ENCODE measurements at places on chromosomes 5 and 9.
A peak's percentile ranks its signal among the peaks of the same experiment; 100 is the strongest.

- DNase-seq = peak; percentile 28
Measured at GRCh38 chr5:124176692-124177091, 569.7 kb downstream of the ZNF608 start.

GRCh38 chr9:84456527-84456926 lies 116.0 kb upstream of the SLC28A3 start:
- no peak for DNase-seq

DNA sequence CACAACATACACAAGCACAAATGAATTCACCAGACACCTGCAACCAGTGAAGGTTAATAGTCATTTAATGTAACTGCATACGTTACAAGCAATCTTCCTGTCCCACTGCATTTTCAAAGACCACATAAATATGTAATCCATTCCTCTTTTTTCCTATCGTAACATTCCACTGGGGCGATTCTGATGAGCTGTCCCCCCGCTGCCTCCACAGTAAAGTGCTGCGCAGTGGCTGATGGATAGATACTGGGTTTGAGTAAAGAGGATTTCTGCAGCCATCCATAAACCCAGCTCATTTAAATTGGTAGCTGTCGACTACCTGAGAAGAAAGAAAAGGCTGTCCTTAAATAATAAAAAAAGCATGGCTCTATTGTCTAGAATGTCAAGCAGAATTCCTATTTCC lies 181.1 kb downstream of the SPOCK1 start:
- DNase-seq = no peak

GRCh38 chr5:176995896-176996767 lies 10.4 kb downstream of the UIMC1 start:
- no peak for DNase-seq

GRCh38 chr5:133873449-133873848 lies 95.0 kb downstream of the C5orf15 start:
- DNase-seq = no peak

DNA sequence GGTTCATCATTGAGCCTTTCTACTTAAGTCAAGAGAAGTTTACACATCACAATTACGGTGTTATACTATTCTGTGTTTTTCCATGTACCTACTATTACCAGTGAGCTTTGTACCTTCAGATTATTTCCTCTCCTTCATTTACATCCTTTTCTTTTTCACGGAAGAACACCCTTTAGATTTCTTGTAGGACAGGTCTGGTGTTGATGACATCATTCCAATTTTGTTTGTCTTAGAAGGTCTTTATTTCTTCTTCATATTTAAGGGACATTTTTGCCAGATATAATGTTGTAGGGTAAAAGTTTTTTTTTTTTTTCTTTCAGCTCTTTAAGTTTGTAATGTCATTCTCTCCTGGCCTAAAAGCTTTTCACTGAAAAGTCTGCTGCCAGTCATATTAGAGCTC lies 637.1 kb upstream of the RIOK2 start:
- no peak for DNase-seq

- no peak for DNase-seq
Measured at GRCh38 chr5:10268100-10268499, 18.0 kb downstream of the CCT5 start.

DNA sequence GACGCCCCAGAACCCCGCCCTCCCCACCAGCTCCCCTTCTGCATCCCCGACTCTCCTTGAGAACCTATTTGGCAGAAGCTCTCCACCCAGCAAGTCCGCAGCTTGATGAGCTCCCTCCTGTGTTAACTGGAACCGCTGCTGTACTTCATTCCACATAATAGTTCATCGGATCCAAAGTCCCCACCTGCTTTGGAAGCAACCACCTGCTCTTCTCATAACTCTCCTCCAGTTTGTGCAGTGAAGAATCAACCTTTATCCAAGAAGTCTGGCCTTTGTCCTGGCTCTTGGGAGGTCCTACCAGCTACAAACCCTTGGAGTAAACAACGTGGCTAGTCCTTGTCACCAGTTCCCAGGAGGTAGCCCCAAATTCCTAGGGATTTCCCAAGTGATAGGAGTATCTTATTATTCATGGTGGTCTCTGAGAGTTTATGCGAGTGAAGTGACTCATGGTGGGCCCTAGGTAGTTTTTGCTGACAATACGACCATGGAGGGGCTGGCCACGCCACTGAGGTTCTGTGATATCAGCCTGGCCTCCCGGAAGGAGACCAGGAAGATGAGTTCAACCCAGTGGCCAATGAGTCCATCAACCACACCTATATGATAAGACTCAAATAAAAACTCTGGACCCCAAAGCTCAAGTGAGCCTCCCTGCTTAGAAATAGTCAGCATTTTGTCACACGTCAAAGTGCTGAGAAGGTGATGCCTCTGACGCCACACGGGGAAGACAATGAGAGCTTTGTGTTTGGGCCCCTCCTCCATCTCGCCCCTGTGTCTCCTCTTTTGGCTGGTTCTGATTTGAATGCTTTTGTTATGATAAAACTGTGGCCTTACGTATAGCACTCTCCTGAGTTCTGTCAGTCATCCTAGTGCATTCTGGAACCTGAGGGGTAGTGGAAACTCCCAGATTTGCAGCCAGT lies 3.6 kb upstream of the IL4 start:
- DNase-seq = no peak

GRCh38 chr5:155529362-155529761 lies 515.8 kb downstream of the KIF4B start:
- DNase-seq = no peak

DNA sequence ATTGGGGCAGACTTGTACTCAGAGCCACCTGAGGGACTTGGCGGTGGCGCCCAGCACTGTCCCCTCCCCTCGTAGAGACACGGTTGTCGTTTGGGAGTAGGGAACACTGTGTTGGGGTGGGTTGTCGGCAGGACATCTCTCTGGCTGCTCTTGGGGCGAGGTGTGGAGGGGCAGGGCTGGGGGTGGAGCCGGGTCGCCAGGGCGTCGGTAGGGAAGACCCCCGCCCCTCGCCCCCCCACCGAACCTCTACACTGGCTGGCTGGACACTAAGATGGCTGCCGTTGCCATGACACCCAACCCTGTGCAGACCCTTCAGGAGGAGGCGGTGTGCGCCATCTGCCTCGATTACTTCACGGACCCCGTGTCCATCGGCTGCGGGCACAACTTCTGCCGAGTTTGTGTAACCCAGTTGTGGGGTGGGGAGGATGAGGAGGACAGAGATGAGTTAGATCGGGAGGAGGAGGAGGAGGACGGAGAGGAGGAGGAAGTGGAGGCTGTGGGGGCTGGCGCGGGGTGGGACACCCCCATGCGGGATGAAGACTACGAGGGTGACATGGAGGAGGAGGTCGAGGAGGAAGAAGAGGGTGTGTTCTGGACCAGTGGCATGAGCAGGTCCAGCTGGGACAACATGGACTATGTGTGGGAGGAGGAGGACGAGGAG lies 778 bp downstream of the TRIM41 start:
- no peak for DNase-seq

- no peak for DNase-seq
Measured at GRCh38 chr9:136963341-136963740, 11.3 kb downstream of the LCN12 start.

DNA sequence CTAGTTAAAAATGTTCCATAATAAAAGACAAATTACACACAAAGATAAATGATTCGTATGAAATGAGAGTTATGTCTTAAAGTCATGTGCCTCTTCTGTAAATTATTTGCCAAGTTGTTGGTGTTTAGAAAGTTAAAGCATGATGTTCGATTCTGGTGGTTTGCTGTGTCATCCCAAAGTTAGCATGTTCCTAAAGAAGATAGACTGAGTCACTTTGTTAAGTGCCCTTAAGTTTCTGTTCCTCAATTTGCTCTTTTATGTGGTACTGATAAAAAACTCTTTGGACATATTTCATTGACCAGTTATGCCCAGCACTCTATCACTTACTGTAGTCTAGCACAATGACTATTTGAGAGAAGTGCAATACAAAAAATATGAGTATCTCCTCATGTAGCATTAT lies 366.9 kb upstream of the ZNF608 start:
- no peak for DNase-seq

DNA sequence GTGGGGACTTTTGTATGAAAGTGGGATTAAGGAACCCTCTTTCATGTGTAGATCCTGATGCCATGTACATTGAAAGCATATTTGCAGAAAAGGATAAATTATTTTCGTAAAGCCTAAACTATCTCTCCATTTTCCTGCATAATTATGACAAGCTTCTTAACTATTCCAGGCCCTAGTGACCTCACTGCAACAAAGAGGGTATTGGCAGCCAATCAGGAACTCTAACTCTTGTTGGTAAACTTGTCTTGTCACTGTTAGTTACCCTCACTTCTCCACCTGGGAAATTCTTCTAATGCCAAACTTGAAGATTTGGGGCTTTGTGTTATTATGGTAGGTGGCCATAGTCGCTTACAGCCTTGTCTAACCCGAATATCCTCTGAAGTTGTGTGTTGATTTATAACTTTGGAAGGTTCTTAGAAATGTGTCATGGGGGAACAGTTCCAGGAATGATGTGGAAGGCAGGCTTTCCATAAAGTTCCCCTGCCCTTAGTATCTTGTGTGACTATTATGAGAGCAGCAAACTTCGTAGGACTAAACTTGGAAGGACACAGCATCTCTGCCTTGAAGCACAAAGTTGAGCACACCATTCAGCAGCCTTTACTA lies 52.5 kb downstream of the IQGAP2 start:
- DNase-seq = no peak

DNA sequence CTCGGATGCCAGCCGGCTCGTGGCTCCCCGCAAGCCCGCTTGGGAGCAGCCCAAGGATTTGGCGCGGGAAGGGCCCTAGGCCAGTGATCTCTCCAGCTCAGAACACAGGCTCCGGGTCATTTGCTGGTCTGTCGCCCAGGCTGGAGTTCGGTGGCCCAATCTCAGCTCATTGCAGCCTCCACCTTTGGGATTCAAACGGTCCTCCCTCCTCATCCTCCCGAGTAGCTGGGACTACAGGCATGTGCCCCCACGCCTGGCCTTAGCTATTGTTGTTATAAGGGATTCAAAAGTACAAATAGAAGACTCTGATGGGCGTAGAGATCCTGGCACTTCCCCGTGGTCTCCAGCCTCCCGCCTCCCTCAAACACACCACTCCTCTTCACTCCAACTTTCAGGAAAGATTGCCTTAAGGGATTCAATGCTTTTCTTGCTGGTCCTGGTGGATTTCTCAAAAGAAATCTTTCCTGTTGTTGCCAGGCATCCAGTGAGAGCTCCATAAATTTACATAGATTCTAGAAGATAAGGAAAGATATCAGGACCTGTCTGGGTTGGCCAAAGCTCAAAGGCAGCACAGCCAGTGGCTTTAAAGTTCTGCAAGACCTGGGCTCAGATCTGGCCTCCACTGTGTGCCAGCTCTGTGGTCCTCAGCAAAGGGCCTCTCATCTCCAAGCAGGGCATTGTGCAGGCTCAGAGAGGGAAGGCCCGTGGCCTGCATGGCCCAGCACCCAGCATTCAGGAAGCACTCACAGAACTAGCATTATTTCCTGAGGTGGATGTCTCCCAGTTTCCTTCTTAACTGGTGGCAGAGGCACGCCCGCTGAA lies 1.0 kb downstream of the AIF1L start:
- no peak for DNase-seq

DNA sequence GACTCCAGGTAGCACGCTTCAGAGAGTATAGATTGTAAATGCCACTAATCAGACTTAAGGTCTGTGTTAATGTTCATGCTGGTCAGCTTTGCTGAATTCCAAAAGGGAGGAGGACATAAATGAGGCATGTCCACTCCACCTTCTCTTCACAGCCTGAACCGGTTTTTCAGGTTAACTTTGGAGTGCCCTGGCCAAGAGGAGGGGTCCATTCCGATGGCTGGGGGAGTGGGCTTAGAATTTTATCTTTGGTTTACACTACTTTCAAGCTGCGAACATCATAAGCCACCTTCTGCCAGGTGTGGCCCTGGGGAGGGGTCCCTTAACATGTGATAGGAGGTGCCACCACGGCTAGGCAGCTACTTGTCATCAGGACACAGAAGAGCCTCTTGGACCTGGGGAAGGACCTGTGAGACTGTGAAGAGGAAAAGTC lies 24.2 kb downstream of the ABO start:
- no peak for DNase-seq

- no peak for DNase-seq
Measured at GRCh38 chr5:119332208-119332607, 23.6 kb upstream of the TNFAIP8 start.

- no peak for DNase-seq
Measured at GRCh38 chr5:37825334-37825915, 14.4 kb downstream of the GDNF start.

DNA sequence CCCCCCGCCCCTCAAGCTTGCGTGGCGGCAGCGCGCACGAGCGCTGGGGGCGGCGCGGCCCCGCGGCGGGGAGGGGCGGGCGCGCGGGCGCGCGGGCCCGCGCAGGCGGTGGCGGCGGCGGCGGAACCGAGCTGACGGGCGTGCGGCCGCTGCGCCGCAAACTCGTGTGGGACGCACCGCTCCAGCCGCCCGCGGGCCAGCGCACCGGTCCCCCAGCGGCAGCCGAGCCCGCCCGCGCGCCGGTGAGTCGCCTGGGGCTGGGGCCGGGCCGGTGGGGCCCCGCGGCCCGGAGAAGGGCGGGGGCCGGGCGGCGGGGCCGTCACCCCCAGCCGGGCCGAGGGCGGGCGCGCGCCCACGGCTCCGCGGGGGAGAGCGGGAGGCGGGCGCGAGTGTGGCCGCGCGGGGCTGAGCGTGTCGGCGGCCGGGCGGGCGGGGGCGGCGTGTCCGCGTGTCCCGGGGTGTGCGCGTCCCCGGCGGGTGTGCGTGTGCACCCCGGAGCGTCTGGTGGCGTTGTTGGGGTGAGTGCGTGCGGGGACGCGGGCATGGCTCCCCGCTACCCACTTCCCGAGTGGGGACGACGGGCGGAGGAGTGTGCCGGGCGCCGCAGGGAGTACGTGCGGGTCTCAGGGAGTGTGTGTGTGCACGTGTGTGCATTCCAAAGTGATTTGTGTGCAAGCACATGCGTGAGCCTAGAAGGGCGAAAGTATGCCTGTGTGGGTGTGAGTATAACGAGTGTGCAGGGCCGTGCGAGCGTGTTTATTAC lies at the start of gene NEK6:
NEK6 (plus strand) TSS at position 106 of the 763 bp plus-strand sequence. CDS start 44,016 bp downstream, outside the sequence.
- DNase-seq = peak; percentile 53

DNA sequence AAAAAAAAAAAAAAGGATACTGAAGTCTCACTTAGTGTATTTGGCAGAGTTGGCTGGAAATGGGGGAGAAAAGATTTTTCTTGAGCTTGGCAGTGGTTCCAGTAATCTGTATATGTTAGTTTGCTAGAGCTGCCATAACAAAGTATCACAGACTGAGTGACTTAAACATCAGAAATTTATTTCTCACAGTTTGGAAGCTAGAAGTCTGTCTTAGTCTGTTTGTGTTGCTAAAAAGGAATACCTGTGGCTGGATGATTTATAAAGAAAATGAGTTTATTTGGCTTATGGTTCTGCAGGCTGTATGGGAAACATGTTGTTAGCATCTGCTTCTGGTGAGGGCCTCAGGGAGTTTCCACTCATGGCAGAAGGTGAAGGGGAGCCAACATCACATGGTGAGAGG lies 89.6 kb upstream of the CEP78 start:
- DNase-seq = no peak

Measured in left ventricle myocardium inferior (tissue), 1 donor.